Central memory CD4-positive, alpha-beta T cell (primary cell): ENCODE measurements at places on chromosomes 1 and 21.

DNA sequence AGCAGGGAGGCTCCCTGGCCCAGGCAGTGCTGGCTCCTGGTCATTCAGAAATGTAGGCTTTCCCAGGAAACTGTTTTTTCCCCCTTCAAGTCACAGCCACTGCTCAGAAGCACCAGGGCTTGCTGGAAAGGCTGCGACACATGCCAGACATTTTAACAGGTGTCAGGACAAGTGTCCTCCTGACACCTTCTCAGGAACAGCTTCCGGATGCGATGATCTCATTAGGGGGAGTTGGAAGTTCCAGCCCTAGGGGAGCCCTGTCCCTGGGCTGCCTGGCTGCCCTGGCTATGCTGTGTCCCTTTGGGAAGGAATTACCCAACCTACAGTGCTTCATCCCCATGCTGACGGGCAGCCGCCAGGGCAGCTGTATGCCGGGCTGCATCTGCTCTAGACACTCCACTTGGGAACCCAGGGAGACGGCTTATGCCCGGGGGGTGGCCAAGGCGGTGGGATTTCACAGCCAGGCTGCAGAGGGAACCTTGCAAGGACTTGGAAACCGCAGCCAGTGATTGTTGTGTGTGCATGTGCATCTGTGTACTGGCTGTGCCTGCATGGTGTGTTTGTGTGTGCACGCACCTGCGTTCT is 41.8 kb downstream of the AJAP1 start:
- DNase-seq, result no peak

DNA sequence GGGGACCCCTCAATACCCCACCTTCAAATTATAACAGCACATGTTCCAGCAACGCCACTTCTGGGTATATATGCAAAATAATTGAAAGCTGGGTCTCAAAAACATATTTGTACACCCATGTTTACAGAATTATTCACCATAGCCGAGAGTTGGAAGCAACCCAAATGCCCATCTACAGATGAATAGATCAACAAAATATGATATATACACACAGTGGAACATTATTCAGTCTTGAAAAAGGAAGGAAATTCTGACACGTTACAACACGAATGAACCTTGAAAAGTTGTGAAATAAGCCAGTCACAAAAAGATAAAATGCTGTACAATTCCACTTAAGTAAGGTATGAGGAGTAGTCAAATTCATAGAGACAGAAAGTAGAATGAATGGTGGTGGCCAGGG is 5.1 kb downstream of the TMCO4 start:
- no peak for DNase-seq

DNA sequence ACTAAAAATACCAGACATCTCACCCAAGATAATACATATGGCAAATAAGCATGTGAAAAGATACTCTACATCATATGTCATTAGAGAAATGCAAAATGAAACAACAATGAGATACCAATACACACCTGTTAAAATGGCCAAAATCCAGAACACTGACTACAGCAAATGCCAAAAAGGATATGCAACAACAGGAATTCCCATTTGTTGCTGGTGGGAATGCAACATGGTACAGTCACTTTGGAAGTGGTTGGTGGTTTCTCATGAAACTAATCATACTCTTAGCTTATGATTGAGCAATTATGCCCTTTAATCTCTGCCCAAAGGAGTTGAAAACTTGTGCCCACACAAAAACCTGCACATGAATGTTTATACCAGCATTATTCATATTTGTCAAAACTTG is 6.4 kb upstream of the RGS2 start:
- DNase-seq, result no peak

DNA sequence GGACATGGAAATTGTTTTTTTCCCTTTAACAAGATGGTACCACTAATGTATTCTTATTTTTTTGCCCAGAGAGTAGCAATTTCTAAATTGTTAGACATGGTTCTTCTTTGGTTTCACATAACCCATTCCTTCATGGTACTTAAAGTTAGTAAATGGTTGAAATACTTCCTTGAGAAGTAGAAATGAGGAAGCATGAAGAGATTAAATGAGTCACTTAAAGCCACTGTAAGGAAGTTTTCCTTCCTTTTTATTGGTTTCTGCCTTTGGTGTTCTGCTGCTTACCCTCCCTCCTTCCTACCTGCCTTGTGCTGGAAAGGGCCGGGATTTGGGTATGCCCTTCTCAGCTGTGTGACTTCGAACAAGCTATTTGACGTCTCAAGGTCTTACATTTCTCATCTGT is 101.0 kb downstream of the KIF26B start:
- no peak for DNase-seq

GRCh38 chr1:247415423-247416361 is at the start of gene NLRP3:
NLRP3 (plus strand) TSS chr1:247416173; CDS start chr1:247418801, 2,628 bp downstream.
- DNase-seq, result peak; percentile 59

DNA sequence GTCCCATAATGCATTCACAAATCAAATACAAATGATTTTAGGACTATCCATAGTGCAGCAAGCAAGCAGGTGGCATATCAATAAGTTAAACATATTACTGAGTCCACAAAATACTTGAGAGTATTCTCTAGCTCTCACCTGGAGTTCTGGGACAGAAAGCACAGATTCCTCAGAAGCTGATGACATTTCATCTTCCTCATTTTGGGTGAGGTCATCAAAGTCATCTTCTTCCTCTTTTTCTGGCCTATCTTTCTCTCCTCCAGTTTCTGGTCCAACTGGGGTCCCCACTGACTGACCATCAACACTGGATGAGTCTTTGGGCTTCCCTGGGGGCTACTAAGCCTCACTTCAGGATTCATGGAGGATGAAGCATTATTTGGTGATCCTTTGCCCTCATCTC is 38.9 kb downstream of the YY1AP1 start:
- DNase-seq, result no peak

DNA sequence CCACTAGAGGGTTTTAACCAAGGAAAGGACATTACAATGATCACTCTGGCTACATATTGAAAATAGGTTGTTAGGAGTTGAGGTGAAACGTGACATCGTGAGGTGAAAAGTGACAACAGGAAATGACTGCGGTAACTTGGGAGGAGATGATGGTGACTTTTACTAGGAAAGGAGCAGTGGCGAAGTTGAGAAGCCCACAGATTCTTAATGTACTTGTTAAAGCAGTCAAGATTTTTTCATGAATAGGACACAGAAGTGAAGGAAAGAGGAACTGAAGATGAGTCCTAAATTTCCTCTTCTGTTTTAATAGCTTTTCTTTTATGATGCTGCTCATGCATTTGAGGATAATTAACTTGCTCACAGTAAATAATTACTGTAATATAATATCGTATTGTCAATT is 59.5 kb downstream of the OMA1 start:
- no peak for DNase-seq

DNA sequence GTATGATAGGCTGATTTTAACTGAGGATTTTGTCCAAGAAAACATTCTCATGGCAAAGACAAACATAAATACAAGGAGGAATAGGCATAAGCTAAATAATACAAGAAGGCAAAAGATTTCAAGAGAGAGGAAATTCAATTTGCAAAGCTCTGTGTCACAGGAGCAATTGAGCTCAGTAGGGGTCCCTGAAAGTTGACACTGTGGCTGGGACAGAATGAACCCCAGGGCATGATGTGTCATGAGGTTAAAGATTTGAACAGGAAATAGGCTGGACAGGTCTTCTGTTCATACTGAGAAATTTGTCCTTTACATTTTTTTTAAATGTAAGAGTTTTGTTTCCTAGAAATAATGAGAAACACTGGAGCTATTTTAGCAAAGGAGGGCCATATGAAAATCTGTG is 555.4 kb upstream of the NEGR1 start:
- no peak for DNase-seq

GRCh38 chr1:91564888-91565701 is 64.4 kb downstream of the CDC7 start:
- no peak for DNase-seq

- DNase-seq, result no peak
Measured at GRCh38 chr21:25215698-25216384, 391.4 kb downstream of the MRPL39 start.

GRCh38 chr1:61812916-61813315 is 70.6 kb downstream of the PATJ start:
- DNase-seq, result no peak

- no peak for DNase-seq
Measured at GRCh38 chr1:53176452-53177208, 20.0 kb upstream of the CPT2 start.

DNA sequence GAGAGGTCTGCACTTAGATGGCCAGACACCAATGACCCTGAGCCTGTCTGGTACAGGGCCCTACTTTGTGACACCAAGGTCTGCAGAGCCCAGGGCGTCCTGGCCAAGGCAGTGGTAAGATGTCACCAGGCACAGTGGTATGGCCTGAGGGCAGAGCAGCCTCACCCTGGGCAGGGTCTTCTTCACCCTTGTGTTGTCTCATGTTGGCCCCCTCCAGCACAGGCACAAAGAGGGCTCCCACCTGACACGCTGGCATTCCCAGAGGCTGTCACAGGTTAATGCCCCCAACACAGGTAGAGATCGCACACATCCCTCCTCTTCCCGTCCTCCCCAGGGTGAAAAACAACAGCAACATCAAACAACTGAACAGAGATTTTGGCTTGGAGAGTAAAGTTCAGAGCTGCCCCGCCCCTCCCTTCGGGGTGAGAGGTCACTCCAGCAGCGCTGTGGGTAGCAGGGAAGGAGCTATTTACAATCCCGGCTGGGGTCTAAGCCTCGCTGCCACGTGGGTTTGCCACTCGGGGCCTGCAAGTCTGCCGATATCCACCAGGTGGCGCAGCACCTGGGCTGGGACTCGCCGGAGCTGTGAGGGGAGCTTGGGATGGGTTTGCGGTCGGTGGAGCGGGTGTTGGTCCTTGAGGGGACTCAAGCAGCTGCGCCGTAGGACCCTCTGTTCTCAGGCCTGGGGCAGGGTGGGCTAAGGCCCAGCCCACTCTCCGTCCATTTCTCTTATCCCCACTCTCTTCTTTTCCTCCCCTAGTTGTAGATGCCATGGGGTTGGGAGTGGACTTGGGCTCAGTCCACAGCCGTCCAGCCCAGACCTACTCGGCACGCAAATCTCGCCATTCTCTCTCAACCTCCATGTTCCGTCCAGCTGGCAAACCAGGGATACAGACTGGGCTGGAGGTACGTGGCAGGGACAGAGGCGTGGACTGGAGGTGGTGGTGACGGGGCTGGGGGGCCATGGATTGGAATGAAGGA is 12.7 kb downstream of the EFNA3 start:
- peak; percentile 69 for DNase-seq

DNA sequence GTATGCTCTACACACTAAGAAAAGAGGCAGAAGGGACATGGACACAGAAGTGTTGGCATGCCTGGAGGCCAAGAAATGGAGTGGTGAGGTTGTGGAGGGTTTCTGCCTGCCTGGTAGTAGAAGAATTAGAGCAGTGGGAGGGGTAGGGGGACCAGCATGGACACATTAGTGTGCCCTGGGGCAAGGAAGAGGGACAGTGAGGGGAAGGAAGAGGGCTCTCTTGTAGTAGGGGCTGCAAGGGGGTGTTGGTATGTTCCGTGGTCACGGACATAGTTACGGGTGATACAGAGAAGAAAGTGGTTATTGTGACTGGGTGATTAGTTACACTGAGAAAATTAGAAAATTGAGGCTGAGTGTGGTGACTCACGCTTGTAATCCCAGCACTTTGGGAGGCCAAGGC is 23.3 kb downstream of the LEMD1 start:
- no peak for DNase-seq

GRCh38 chr1:201933840-201934430 is 12.4 kb downstream of the LMOD1 start:
- no peak for DNase-seq

DNA sequence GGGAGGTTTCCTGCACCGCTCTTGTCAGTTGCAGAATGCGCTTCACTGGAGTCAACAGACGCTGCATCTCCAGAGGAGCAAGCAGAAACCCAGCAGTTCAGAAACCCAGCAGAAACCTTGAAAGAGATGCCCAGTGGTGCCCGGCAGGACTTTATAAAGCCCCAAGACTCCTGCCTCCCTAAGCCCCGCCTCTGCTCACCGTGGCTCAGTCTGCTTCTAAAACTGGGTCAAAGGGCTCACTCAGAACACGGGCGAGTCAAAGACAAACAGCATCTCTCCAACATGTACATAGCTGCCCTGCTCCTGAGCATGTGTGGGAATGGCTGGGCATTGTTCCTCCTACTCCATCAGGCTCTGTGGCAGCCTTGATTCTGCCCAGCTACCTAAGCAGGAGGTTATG is at the start of gene HMGCS2:
Gene HMGCS2, minus strand, starts transcription at position 128 of the 400 bp plus-strand sequence. Its CDS starts 61 bp downstream, at position 67.
- DNase-seq, result no peak

DNA sequence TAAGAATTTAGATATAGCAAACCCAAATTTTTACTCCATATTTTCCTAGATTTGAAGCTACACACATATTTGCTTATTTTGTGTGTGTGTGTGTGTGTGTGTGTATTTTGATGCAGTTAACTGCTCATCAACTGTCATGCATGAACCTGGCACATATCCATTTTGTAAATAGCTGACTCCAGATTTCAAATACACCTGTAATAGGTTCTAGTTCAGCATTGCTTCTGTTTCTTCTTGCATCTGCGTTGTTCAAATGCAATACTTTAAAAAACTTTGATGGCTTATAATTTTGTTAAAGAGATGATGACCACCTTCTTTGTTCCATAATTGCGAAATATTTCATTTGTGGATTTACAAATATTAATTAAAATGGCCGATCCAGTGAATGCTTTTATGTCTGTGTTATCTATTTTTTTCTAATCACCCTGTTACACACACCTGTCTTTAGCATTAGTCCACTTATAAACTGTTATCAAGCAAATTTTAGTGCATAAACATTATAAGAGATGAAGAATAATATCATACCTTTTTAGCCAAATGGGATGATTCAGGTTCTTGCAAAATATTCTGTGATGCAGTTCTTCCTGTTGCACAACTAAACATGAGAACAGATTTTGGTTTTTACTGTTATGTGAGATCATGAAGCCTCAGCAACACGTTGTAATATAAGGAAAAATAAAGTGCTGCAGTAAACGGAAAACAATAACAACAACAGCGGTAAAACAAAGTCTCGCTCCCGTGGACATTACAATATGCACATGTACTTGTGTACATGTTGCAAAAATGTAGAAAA is 12.7 kb upstream of the S100A11 start:
- DNase-seq, result no peak

DNA sequence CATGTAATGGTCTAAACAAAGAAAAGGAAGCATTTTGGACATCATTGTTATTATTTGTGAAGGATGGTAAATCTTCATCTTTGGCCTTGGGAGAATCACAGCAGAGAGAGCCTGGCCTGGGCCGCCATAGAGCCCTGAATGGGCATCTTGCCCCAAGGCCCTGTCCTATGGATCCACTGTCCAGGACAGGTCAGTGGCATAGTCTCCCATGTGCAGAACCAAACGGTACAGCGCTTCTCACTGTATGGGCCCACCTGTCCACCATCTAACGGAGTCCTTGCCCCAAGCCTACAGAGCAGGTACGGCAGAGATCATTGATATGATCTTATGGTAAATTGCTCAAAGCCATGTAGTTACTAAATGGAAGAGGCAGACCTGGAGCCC is 185.7 kb downstream of the FOXD2 start:
- DNase-seq, result no peak

DNA sequence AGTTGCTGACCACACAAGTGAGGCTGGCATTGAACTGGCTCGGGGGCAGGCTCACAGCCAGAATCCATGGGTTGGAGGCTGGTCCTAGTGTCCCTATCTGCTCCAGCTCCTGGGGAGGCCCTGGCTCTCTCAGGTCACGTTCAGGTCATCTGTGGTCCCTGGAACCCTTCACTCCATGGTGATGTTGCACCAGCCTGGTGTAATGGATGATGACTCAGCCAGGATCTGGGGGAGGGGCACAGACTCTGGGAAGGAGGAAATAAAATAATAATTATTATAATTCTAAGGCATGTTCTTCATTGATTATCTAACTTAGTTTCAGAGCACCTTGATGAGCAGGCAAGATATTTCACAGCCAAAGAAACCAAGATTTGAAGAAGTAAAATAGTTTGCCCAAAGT is 26.6 kb upstream of the FCRL4 start:
- no peak for DNase-seq
